ENCODE measurements at places on chromosomes 1 and 21.

DNA sequence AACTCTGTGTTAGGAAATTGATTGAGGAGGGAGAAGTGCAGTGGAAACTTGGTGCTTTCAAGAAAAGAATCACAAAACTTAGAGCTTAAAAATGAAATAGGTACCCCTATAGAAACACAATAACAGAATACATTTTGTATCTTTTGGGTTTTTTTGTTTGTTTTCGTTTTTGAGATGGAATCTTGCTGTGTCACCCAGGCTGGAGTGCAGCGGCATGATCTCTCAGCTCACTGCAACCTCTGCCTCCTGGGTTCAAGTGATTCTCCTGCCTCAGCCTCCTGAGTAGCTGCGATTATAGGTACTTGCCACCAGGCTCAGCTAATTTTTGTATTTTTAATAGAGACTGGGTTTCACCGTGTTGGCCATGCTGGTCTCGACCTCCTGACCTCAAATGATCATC lies 51.5 kb upstream of the RAVER2 start:
- DNase-seq, result no peak

DNA sequence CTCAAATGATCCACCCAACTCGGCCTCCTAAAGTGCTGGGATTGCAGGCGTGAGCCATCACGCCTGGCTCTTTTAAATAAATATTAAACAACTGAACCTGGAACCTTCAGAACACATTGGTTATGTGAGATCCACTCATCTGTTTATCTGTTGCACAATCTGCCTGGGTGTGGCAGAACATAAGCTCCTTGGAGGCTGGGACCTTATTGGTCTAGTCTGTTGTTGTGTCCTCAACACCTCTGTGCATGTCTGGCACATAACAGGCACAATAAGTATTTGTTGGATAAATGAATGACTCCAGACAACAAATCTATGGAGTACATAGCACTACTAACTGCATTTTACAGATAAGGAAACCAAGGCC lies 4.1 kb upstream of the NBL1 start:
- no peak for DNase-seq

DNA sequence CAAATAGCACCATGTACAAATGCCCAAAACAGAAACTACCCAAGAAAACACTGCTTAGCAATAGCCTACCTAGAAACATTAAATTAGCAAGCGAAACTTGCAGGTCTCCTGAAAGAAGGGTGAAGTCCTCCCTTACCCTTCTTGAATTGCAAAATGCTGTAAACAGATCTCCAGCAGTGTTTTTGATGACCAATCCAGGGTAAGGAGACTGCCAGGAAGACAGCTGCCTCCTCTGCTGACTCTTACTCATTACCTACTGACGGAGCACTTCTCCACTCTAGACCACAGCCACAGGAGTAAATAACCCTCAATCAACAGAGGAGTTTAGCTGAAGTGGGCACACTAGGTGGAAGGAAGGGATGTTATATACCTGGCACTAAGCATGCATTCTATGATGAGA lies 32.2 kb upstream of the GADD45A start:
- no peak for DNase-seq

GRCh38 chr1:207923561-207923960 lies 12.6 kb upstream of the CD34 start:
- DNase-seq, result no peak

DNA sequence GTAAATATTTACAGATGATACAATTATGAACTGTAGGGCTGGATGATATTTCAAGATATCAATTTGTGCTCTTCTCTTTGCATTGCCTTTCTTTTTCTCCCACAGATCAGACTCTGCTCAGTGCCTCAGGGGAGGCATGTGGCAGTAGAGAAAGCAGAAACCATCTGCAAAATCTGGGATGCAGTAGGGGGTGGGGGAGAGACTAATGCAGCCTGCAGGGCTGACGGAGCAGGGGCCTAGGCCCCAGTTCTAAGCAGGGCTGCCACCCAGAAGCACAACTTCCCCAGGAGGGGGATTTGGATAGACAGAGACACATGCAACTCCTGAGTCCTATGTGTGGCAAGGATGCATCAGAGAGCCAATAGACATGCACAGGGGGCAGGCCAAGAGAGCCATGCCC lies 511.6 kb downstream of the SMYD3 start:
- DNase-seq, result no peak

DNA sequence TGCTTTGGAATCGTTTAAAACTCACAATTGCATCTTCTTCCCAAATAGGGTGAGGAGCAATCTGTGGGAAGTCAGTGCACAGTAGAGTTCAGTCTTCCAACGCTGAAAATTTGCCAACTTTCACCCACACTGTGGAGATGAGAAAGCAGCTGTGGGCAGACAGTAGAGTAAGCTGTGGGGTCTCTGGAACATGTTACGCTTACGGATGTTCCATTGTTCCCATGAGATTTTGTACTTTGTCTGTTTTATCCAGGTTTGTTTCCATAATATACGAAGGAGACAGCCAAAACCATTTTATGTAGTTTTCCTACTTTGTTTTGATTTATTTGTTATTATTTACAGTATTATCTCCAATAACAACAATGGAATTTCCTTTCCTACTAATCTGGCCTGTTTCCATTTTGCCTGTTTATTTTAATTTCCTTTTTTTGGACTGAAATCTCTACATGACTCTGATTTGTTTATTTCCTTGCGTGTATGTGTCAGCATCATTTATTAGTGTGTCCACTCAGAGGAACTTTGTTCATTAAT lies 65.1 kb upstream of the RGL1 start:
- DNase-seq, result no peak

DNA sequence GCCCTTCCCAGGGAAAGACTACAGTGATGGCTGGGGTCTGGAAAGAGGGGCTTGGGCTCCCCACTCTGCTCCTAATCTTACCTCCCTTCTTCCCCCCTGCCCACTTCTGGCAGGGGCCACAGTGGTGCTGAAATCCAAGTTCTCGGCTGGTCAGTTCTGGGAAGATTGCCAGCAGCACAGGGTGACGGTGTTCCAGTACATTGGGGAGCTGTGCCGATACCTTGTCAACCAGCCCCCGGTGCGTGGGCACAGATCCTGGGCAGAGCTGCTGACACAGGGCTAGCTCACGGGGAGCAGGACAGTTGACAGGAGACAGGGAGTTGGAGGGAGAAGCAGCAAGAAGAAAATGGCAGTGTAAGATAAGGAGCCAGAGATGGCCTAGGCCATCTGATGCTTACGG lies 2.4 kb downstream of the SLC27A3 start:
- no peak for DNase-seq

DNA sequence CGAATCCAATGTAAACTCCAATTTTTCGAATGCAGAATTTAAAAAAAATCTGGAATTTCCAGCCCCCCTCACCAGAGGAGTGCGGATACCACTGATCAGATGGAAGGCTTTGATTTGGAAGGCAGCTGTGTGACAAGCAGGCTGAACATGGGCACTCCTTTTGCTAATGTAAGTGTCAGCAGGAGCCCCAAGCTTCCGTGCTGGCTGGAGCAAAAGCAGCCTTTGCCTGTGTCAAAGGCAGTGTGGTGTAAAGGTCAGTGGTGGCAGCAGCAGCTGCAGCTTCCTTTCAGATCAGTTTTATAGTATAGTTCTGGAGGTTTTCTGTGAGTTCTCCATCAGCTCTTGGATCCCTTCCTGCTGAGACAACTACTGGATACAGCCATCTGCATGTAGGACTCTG lies 259.9 kb downstream of the CTH start:
- DNase-seq, result no peak

GRCh38 chr1:63829349-63830327 lies 55.8 kb downstream of the ROR1 start:
- no peak for DNase-seq

DNA sequence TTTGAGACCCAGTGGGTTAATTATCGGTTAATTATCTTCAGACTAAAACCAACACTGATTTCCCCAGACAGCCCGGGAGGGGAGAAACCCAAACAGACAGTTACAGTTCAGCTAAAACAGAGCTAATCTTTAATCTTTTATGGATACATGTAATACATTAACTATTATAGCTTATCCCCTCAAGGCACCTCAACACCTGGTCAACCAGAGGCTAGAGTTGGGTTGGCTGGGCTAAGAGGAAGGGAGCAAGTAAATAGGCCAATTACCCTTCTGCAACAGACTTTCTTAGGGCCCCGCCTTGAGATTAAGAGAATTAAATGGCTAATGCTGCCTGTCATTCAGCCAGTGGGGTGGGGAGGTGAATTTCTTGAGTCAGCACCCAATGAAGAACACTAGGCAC lies 6.6 kb upstream of the MED18 start:
- DNase-seq, result no peak

GRCh38 chr1:30366911-30367310 lies 356.5 kb downstream of the MATN1 start:
- DNase-seq, result no peak

GRCh38 chr1:4416189-4416588 lies 238.2 kb upstream of the AJAP1 start:
- DNase-seq, result no peak

DNA sequence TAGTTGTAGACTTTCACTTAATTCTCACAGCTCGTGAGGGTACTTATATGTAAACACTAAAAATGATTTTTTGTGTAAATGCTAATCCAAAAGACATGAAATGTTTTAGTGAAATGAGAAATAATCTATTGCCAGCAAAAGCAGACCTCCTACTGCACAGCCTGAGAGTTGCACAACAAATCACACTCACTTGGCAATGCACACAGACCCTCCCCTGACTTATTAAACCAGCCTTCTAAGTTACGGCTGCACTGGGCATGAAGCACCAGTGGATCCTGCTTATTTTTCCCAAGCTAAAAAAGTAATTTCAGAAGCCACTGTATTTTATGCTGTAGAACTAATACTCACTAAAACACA lies 10.3 kb downstream of the ERRFI1 start:
- no peak for DNase-seq

GRCh38 chr1:231856426-231856825 lies 229.8 kb downstream of the DISC1 start:
- DNase-seq, result no peak

GRCh38 chr1:231242516-231243198 lies 1.6 kb downstream of the GNPAT start:
- DNase-seq, result no peak

GRCh38 chr1:51998701-51999100 lies 8.2 kb upstream of the RAB3B start:
- no peak for DNase-seq

GRCh38 chr21:20661745-20662422 lies 336.3 kb upstream of the NCAM2 start:
- DNase-seq, result no peak

DNA sequence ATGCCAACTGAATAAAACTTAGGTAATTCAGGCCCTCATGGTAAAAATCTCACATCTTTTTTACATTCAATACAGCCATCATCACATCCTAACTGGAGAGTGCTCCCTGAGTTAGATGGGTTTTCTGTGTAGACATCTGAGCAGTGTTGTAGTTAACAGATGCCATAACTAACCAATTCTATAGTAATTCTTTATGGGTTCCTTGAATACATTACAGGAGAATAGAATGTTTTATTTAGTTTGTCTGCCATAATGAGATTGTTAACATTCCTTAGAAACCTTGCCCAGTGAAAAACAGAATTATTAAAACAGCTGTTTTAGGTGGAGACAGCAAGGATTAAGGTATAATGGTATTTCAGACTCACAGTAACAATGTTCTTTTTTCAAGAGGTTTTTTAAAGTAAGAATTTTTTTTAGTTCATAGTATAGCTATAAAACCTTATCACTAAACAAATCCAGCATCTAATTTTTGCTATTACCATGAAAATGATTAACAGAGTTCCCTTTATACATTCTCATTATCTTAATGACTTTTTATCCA lies 95.3 kb downstream of the ATP5PO start:
- no peak for DNase-seq

GRCh38 chr1:6634371-6635052 lies 9.8 kb downstream of the THAP3 start:
- no peak for DNase-seq

DNA sequence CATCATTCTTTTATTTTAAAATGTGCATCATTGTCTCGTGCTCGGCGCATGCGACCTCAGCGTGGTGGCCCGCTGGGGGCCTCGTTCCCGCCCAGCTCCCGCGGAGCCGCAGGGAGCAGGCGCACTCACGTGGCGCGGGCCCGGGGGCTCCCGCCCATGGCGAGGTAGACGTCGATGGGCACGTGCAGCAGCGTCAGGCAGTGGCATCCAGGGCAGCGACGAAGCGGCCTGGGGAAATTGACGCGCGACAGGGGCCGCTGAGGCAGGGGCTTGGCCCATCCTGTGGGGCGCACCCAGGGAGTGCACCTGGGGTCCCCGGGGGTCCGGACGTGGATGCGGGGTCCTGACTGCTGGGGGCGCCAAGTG lies 994 bp downstream of the FAM229A start:
- no peak for DNase-seq

GRCh38 chr1:20008391-20008841 lies 29.0 kb upstream of the PLA2G2A start:
- no peak for DNase-seq

DNA sequence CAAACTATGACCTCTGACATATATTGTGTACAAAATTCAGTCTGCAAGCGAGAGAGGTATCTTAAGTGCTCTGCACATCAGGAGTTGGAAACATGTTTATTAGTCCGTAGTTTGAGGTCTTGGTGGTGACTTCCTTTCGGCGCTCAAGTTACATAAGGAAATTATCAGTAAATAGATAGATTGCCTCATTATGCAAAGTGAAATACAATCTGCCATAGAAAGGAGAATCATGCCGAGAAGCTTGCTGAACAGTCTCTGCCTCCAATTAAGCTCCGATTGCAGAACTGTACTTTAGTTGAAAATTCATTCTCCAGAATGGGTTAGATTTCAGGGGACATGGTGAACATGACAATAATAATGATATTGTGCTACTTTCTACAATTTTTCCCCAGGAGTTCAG lies 271.8 kb downstream of the BRINP2 start:
- no peak for DNase-seq

- no peak for DNase-seq
Measured at GRCh38 chr1:12572522-12572921, 45.5 kb downstream of the DHRS3 start.

GRCh38 chr1:212228591-212229119 lies 56.6 kb upstream of the PPP2R5A start:
- DNase-seq, result no peak

DNA sequence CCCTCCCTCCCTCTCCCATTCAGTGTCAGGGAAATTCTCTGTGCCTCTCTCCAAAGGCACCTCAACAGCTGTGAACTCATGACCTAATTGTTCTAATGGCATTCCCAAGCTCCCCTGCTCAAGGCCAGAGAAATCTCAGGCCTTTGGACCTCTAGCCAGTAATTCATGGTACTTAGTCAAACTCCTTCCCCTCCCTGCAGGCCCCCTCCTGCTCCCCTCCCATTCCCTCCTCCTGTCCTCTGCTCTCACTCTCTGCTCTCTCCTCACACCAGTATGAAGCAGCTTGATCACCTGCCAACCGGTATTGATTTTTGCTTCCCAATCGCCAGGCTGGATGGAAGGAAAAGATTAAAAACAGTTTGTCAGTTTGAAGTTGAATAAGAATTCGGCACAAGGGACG lies 370.5 kb upstream of the PBX1 start:
- no peak for DNase-seq

All from stimulated activated CD8-positive, alpha-beta memory T cell treated with anti-CD3 and anti-CD28 coated beads, Interleukin-2, amount 100 ng/mL, for 1 hour (primary cell).